ENCODE measurements at places on chromosomes 4 and X. TPM values are rescaled to one million over a fixed set of nuclear protein-coding genes. Genes with fewer than 3 reads are reported as not detected.

Gene ASB5
- total RNA-seq: not detected

Gene GIMD1
- not detected for total RNA-seq

Gene TRIM75
- total RNA-seq: not detected

GRCh38 chr4:187184508-187184907 lies 460.9 kb upstream of the FAT1 start:
- no peak for DNase-seq

- DNase-seq: no peak
Measured at GRCh38 chr4:60648774-60649173, 551.4 kb upstream of the ADGRL3 start.

- DNase-seq: no peak
Measured at GRCh38 chr4:113404841-113405240, 355.4 kb downstream of the ANK2 start.

DNA sequence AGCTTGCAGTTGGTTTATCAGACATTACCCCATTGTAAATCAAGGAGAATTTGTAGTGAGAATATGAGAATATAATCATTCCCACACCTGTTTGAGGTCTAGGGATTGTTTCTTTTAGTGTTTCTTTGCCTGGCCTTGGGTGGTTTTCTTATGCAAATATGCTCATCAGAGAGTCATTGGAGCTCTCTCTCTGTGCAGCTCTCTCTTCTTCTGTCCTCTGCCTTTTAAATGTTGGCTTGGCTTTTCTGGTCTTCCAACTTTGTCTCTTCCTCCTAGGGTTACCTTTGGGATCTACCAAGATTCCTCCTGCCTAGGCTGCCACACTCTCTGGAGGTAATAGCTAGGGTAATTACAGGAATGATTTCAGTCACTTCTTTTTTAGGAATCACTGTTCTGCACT lies 102.3 kb upstream of the ARSJ start:
- no peak for DNase-seq

GRCh38 chr4:59881632-59882031 lies 1318.5 kb upstream of the ADGRL3 start:
- DNase-seq: no peak

- DNase-seq: no peak
Measured at GRCh38 chr4:170773709-170774273, 684.0 kb upstream of the AADAT start.
